Chondrocyte (in vitro differentiated cells): ENCODE measurements at places on chromosomes 13 and 19.
A peak's percentile ranks its signal among the peaks of the same experiment; 100 is the strongest.

- DNase-seq = no peak
Measured at GRCh38 chr13:80547885-80548825, 207.2 kb upstream of the SPRY2 start.

DNA sequence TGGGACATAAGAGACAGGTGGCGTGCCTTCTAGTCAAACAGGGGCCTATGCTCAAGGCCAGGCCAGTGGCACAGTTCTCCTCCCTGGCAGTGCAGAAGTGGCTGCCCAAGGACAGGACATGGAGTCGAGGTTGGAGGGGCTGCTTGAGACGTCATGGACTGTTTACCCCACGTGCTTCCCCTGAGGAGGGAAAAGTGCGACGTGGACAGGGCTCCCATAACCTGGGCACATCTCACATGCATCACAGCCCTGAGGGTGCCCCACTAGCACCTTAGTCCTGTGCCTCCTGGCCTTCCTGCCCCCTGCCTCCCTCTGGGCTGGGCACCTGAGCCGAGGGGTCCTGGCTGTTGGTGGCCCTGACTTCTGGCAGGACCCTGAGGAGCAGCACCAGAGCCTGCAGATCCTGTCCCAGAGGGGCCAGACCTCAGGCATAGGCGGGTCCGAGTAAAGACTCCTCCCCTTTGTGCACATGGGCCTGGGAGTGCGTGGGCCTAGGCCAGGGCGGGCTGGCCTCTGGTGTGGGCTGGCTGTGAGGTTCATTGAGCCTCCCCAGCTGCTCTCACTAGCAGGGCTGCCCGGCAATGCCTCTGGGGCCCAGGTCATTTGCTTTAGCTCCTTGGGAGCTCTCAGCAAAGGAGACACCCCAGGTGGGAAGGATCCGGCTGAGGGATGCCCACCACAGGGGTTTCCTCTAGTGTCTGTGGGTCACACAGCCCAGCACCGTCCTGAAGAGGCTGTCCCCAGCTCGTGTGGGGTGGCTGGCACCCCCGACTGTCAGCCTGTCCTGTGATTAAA is 65.7 kb downstream of the CEBPG start:
- peak; percentile 75 for DNase-seq

DNA sequence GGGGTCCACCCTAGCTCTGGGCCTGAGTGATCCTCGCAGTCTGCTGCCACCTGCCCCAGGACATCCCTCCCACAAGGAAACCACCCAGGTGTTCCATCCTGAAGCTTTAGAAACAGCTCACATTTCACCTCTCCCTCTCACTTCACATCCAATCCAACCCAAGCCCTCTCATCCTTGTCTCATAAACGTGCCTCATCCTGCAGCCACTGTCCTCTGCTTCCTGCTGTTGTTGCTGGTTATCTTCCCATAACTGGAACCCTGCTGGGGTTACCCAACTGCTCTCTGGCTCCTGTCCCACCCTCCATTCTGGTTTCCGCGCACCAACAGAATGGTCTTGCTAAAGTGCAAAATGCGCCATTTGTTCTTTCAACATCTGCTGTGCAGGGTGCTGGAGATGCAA is 59.7 kb upstream of the MTIF3 start:
- DNase-seq = no peak

DNA sequence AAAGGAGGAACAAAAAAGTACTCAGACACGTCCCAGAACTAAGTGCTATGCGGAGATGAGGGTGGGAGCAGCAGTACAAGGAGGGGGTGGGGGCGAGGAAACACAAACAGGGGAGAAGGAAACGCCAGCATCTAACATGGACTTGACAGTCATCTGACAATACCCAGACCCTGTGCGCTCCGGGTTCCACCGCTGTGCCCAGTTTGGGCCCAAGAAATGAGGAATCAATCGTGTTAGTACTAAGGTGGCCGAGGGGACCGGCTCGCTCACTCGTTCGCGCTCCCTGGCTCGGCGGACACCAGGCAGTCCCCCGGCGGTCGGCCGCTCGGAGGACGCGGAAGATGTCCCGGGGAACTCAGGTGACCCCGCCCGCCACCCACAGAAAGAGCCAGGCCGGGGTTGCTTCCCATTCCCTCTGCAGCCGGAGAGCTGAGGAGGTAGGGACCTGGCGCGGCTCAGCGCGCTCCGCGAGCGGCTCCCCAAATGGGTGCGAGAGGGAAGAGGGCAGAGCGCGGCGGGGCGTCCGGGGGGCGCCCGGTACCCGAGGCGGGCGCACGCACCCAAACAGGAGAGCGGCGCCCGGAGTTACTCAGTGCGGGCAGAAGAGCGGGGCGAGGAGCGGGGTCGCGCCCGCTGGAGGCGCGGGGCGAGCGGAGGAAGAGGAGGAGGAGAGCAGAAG is 616 bp downstream of the TSHZ3 start:
- DNase-seq = no peak

GRCh38 chr19:46608581-46609345 is 7.6 kb downstream of the CALM3 start:
- peak; percentile 77 for DNase-seq

- DNase-seq = no peak
Measured at GRCh38 chr19:48290401-48290770, 20.5 kb downstream of the ZNF114 start.

DNA sequence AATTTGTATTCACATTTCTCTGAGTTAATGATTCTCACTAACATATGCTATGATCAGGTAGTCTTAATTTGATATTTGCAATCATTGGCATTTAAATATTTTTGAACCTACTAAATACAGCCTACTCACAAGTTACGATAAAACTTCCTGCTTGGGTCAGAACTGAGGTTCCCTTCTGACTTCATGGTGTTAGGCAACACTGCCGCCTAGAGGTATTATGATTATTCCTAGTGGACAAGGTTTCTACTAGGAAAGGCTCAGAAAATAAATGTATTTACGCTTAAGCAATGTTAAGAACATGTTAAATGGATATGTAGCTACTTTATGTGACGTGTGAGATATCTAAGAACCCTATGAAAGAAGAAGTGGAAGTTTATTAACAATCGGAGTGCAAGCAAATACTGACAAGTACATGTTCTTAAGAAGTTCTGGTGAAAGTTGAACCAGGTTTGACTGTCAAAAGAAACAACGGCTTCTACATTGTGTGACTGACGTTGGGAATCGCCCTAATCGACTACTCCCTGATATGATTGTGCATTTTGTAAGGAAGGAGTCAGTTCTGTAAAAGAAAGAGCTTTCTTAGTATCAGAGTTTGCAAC is 1395.8 kb downstream of the SLITRK5 start:
- no peak for DNase-seq

GRCh38 chr13:23673867-23674605 is 103.8 kb downstream of the TNFRSF19 start:
- DNase-seq = no peak

DNA sequence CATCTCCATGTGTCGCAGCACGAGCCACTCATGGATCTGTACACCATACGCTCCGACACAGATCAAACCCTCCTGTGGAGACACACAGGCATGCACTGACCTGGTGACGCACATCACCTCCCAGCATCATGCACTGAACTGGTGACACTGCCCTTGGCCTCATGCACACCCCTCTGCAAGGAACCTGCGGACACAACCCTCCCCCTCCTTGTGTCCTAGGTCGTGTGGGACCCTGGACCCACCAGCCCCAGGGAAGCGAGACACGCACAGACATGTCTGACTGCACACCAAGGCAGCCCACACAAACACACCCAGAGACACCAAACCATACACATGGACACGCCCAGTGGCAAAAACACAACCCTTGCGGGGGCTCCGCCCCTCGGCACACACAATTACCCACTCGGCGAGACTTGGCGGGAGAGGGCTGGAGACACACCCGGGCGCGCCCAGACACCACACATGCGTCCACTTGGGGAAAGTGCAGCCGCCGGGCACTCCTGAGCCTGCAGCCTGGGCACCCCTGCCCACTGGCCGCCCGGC is 2.0 kb upstream of the KCNN4 start:
- DNase-seq = no peak

DNA sequence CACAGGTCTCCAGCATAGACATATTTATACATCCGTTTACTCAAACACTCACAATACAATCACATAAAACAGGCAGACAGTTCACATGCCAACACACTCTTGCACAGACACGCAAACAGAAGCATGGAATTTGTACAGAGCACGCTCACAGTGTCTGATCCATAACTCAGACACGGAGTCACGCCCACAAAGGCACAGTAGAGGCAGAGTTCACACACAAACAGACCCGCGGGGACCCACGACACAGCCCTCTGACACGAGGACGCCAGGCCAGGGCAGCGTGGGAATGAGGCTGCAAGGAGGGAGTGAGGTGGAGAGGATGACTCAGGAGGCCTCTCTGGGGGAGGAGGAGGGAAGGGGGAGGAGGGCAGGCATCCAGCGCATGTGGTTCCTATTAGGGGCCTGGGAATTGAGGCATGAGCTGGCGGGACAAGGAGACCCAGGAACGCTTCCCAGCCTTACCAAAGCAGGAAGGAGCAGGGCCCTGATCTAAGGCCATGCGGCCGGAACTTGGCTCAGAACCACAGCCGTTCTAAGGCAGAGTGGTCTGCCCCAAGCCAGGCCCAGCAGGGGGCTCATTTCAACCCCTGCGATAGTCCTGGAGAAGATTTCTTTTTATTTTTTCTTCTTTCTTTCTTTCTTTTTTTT is 9.1 kb upstream of the OLFM2 start:
- DNase-seq = peak; percentile 96

GRCh38 chr13:111303559-111303958 is 16.9 kb upstream of the TEX29 start:
- no peak for DNase-seq
